ENCODE measurements at places on chromosomes 13 and 19. TPM values are rescaled to one million over a fixed set of nuclear protein-coding genes. Genes with fewer than 3 reads are reported as not detected.

Gene WDR88
- not detected for total RNA-seq

Gene NAPSA
- total RNA-seq: 0.85 TPM

Gene UBE2L5
- 0.66 TPM for total RNA-seq

Gene ZNF44
- total RNA-seq: 15.0 TPM

Gene KISS1R
- not detected for total RNA-seq

Gene KCNK6
- 3.4 TPM for total RNA-seq

Gene OVOL3
- not detected for total RNA-seq

Gene STOML3
- not detected for total RNA-seq

Measured in subcutaneous adipose tissue (tissue), 4 donors.